ENCODE measurements at places on chromosomes 2 and 18.

- DNase-seq = peak; percentile 7
Observed at GRCh38 chr2:33395655-33396249, 80.7 kb upstream of the RASGRP3 start.

GRCh38 chr2:59584958-59585357, 968.5 kb downstream of the BCL11A start:
- DNase-seq = peak; percentile 17

GRCh38 chr18:56066524-56067213, 478.7 kb upstream of the TCF4 start:
- DNase-seq = no peak

- no peak for DNase-seq
Observed at GRCh38 chr2:98359986-98360385, 13.7 kb downstream of the CNGA3 start.

DNA sequence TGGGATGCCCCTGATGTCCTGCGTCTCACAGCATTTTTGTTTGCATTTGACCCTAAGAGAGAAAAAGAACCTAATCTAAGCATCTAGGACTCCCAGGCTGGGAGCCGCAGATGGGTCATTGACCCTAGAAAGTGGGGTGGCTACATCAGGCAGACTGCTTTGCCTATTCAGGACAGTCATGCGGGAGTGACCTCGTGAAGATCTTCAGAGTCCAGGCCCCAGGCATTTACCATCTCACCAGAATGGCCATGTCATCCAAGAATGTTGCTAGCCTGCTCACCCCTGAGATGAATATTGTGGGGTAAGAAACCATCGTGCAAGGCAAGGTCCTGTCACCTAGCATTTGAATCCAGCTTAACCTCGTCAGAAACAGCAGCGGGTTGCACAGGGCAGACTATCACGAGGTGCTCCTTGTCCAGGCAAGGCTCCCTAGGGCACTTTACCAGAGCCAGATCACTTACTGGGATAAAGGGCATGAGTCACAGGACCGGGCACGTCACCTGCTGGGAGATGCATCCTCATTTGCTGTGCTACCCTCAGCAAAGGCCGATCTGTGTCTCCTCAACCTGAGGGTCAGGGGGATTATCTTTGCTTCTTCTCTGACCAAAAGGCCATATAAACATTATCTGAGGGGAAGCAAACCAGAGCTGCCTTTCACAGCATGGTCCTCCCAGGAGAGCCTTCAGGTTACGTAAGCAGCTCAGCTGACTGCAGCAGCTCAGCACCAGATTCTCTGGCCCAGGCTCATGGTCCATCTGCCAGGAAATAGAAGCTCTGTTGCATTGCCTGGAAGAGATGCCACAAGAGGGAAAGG, 162.3 kb downstream of the ACKR3 start:
- DNase-seq = no peak

DNA sequence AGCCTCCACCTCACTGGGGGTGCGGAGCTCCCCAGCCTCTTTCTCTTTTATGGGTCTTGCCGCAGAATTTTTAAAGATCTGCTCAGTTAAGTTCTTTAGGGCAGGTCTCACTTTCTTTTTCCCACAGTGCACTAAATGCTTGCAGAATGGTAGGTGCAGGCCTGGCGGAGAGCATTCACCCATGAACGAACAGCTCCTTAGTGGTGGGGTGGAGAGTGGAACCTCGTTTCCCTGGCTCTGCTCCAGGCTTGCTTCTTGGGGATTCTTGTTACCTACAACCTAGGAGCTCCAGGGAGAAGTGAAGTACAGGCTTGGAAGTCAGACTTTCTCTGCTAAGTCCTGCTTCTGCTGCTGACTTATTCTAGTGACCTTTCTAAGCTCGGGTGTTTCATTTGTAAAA, 70.3 kb upstream of the PXDN start:
- DNase-seq = no peak

DNA sequence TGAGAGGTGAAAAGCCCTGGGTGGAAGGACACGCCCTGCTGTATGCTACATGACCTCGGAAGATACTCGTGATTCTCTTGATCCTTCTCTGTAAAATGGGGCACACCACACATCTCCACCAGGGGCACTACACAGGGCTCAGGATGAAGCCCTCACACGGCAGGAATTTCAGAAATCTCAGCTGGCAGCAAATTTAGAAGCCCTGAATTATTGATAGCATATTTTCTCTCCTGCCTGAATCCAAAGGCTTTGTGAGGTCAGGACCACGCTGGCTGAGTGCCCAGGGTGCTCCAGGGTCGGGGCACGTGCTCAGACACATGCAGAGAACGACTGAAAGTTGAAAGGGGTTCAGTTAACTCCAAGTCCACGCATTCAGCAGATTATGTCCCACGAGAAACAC, 42.1 kb upstream of the GALR1 start:
- peak; percentile 45 for DNase-seq

DNA sequence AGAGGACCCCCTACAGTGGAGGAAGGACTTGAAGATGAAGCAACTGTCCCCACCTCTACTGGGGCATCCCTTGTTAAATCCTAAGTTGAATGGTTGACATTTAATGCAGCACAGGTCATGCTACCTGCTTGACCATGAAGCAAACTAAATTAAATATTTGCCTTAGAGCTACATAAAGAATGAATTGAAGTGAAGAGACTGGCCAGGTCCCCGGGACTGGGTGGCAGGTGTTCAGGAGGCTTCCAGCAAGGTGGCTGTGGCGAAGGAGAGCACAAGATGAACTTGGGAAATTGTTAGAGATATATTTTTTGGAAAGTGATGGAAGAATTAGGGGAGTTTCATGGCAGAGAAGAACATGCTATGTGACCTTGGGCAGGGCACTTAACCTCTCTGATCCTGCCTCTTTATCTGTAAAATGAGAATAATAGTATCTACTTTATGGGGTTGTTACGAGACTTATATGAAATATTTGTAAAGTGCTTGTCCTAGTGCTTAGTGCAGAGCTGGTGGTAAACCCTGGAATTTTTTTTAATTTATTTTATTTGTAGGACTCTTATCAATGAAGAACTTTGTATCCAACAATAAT, 37.3 kb downstream of the EFR3B start:
- no peak for DNase-seq

DNA sequence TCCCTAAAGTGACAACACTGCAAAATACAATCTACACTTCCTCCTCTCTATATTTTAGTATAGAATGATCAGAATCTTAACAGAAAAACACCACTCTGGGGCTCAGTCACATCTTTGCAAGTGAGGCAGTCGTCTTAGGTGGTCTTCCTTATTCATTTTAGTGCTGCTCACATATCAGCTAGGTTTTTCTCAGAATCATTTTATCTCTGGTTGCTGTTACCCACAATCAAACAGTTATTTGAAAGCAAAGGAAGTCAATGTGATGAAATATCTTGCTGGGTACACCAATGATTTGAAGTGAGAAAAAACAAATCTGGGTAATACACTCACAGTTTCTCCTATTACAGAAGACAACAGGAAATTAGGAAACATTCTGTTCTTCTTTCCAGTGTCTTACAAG, 275.2 kb downstream of the DSEL start:
- DNase-seq = no peak

DNA sequence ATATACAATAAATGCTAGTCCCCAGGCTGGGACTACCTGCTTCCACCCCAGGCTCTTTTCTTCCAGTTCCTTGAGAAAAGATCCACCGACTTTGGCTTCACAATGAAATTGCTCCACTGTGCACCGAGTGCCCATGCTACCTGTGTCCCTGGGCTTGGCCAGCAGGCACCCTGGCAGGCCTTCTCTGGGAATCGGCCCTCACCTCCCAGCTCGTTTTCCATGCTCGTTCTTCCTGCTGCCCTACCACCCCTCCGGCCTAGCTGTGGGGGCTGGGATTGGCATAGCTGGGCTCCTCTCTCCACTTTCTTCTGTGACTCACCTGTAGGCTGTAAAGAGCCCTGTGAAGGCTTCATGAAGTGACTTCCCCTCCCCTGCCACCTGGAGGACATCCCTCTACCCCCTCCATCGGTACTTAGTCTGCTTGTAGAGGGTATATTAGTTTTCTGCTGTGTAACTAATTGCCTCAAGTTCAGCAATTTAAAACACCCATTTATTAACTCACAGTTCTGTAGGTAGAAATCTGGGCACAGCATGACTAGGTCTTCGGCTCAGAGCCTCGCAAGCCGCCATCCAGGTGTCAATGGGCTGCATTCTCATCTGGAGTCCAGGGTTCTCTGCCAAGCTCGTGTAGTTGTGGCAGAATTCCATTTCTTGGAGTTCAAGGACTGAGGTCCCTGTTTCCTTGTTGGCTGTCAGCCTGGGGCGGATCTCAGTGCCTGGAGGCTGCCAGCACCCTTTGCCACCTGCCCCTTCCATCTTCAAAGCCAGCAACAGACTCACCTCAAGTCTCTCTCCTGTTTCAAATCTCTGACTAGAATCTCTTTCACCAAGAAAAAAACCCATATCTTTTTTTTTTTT, 57.6 kb downstream of the DPYSL5 start:
- no peak for DNase-seq

DNA sequence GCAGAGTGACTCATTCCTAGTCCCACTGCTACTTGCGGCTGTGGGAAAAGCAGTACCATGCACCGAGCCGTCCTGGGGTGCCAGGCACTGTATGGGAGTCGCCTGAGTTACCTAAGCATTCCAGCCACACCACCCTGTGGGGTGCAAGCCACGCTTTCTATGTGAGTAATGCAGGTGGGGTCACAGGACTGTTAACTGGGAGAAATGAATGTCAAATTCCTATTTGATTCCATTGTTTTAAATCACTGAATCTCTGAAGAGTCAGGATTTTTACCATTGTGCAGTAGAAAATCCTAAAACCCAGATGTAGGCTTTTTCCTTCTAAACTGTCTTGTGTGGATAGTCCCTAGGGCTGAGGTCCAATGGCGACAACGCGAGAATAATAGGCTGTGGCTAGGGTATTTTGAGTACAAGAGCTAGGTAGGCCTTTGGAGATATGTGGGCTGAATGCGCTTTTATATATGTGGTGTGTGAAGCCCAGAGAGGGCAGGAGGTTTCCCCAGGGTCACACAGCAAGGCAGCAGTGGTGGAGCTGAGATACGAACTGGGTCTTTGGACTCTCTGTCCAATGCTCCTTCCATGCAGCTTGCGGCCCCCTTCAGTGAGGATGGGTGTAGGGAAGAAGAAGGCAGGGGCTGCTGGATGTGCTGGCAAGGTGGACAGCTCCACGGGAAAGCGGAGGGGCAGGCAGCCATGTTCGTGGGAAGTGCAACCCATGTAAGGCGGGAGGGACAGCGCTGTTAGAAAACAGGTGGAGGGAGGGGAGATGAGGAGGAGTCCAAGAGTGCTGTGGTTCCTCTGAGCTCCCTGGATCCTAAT, 83.2 kb downstream of the DDX1 start:
- no peak for DNase-seq

DNA sequence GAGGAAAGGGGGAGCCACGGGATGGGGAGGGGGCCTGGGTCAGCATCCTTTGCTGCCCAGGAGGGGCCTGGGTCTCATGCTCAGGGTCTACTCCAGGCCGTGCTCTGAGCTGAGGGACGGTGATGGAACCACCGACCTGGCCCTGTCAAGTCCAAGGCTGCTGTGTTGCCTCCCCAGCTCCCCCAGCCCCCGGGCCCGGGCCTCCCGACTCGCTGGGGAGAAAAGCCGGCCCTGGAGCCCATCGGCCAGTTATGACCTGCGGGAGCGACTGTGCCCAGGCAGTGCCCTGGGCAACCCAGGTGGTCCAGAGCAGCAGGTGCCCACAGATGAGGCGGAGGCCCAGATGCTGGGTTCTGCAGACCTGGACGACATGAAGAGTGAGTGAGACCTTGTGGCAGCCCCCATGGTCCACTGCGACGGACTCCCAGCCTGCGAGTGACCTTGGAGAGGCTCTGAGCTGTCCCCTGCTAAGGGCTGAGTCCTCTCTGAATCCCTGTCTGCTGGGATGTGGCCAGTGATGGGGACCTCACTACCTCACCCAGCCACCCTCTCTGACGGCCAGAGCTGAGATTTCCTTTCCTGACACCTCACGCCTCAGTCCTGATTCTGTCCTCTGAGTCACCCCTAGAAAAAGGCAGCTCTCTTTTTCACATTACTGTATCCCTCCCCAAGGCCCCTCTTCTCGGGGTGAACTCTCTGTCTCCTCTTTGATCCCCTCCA, 2.7 kb downstream of the SLC4A3 start:
- DNase-seq = no peak

DNA sequence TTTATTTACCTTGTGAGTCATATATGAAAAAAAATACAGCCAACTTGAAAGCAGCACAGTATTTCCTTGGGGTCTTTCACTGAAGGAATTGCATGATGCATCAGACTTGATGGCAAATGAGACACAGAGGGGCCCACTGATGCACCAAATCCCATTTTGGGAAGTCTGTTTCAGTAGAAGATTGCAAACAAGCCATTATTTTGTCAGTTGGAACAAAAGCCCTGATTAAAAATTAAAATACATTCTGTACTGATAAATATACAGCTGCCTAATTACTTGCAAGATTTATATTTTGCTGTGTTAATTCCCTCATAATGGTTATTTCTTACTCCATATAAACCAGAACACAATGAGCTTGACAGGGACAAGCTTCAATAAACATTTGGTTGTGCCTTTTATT, 370.4 kb downstream of the SUCLG1 start:
- no peak for DNase-seq

- DNase-seq = no peak
Observed at GRCh38 chr2:226396541-226396940, 403.1 kb downstream of the IRS1 start.

DNA sequence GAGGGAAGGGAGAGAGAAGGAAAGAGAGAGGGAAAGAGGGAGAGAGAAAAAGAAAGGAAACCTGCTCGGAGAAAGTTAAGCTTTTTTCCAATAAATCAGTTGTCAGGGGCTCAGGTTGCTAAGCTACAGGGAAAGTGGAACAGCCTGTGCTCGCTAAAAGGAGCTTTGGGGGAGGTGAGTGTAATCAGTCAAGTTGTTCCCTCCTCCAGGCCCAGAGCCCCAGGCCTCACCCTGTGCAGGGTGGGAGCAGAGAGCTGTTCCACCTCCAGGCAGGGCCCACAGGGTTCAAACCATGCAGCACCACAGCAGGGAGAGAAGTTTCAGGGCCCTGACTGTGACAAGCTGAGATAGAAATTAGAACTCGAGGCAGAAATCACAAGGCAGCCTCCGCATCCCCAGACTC, 56.4 kb upstream of the PPP1CB start:
- no peak for DNase-seq

DNA sequence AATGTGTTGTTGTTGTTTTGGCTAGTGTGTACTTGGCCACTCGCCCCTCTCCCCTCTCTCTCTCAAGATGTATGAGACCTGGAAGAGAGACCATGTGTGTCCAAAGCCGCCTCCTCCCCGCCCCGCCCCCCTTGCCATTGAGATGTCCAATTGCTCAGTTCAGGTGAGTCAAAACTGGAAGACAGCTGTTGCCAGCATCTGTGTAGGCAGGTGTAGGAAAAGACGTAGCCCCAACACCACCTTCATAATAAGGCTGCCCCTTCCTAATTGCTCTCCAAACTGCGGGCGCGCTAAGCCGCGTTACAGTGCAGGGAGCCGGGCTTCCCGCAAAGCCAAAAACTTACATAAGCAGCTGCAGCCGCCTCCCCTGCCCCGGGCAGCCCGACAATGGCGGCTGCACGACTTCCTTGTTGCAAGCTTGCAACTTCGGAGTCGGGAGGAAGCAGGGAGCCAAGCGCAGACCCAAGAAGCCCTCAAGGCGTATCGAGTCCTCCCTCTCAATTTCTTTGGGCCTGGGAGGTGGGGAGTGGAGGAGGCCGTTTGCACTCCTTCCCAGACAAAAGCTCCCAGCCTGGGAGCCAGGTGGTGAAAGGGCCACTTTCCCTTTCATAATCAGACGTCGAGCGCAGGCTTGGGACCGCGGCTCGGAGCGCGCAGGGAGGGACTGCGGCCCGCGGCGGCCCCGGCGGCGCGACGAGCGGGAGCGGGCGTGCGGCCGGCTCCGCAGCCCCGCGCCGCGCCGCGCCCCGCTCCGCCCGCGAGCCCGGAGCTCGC, 882 bp downstream of the ZBTB14 start:
- DNase-seq = peak; percentile 89

GRCh38 chr18:9066358-9066757, 36.1 kb upstream of the NDUFV2 start:
- DNase-seq = no peak
